ENCODE measurements at places on chromosomes 5 and 9.

DNA sequence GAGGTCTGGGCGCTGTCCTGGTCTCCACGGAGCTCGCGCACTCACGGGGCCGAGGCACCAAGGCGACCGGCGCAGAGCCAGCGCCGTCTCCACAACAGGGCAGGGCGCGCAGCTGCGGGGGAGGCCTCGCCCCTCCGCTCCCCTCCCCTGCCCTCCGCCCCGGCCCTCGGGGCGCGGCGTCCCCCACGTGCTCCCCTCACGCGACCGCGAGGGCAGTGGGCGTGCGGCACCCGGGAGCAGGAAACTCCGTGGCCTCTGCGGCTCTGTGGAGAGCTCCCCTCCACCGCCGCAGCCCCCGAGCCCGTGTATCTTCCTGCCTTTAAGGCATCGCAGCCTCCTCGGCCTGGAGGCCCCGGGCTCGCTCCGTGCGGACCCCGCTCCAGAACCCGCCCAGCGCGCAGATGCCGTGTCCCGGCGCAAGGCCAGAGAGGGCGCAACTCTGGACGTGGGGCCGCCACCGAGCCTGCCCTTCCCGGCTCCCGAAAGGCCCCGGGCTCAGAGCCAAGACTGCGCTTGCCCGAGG is 708 bp upstream of the TUBB4B start:
- DNase-seq: peak; percentile 43

DNA sequence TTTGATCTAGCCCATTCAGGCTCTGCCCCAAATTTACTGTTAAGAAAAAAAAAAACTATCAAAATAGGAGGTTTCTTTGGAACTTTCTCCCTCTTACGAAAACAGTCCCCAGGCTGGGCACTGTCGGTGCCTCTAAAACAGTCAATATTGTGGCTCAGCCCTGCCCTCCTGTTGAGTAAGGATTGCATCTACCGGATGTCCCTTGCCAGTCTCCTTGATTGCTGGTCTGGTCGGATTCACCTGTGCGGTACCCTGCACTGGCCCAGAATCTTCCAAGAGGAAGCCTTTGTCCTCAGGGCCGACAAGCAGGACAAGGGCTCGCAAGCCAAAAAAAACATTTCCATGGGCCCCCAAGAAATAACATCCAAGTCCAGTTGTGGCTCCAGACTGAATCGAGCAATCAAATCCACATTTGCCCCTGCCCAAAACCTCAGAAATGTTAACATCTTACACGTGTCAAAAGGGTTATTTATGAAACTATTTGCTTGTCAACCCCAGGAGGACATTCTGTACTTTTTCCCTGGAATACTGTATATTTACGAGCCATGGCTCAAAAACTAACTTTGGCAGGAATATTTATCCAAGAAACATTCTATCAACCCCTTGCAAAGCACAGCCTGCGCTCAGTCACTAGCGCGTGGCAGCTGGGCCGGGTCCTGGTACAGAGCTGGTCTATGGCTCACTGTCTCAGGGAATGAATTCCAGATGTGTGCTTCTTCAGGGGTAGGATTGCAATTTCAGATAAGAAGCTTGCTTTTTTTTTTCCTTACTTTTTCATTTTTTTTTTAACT is 129.2 kb upstream of the ADRA1B start:
- no peak for DNase-seq

DNA sequence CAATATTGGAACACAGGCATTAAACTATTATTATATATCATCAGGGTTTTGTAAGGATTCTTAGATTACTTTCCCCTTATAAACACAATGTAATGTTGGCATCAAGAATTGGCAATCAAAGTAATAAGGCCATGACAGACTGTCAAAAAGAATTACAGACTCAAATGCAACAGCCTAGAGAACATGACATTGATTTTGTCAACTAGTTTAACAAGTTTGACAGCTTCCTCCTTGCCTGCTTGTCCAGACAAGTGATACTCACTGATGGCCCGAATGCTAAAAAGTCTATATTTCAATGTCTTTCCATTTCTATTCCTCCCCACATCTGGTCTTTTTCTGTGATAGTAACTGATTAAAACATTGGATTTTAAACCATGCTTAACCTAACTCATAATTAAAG is 6.4 kb upstream of the ANKRD31 start:
- DNase-seq: no peak

- no peak for DNase-seq
Observed at GRCh38 chr9:4774209-4774608, 18.5 kb upstream of the RCL1 start.

GRCh38 chr9:6150483-6150882 is 65.1 kb upstream of the IL33 start:
- no peak for DNase-seq

- DNase-seq: no peak
Observed at GRCh38 chr5:130400091-130400490, 495.8 kb downstream of the CHSY3 start.

GRCh38 chr5:1541702-1542400 is 18.1 kb upstream of the LPCAT1 start:
- no peak for DNase-seq

DNA sequence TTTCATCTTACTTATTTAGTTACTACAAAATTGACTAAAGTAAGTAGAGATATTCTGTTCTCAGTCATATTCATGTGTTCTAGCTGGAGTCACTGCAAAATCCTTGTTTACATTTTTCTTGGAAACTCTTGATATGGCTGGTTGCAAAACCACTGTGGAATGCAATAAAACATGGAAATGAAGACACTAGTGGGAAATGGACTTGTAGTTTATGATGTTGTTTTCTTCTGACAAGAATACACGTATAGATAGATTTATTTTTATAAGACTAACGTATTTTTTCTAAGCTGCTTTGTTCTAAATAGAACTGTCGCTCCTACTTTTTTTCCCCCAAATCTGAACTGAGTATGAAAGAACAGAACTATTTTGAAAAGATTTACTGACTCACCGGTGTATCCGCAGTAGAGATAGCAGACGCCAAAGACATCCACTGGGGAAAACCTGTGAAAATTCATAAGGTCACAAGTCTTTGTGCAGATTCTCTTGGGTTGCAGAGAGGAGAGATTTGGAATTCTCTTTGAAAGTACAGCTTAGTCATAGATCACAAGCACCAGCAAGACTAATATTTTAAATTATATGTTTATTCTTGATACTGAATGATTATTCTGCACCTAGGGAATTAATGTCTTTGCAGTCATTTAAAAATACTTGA is 119.6 kb upstream of the TAF11L2 start:
- DNase-seq: no peak

GRCh38 chr5:34452170-34452828 is 203.8 kb upstream of the RAI14 start:
- DNase-seq: no peak

DNA sequence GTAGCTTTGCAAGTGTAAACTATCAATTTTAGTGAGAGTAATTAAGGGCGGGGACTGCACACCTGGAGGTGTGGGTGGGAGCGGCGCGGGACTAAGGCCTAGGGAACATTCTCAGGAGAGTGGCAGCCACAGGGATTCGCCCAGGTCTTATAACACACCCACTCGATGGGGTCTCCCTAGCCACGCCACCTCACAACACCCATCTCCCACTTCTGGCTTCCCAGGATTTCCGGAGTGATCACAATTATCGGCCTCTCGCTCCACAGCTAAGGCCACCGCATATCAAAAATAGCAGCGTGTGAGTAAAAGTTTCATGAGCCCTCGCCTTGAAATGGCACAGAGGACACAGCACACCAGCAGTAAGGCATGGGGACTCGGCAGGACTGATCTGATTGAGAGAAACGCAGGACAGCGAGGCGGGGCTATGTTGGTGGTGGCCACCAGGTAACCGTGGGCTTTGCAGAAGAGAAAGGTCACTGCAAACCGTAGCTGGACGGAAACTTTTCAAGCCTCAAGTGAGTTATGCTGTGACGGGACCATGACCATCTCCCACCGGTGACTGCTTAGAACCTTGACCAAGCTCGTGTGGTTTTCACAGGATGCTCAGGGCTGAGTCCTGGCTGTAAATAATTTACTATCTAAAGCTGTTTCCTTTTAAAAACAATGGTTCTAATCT is 1.1 kb upstream of the LPAR1 start:
- no peak for DNase-seq

GRCh38 chr9:107276966-107277710 is 5.9 kb upstream of the RAD23B start:
- DNase-seq: no peak

DNA sequence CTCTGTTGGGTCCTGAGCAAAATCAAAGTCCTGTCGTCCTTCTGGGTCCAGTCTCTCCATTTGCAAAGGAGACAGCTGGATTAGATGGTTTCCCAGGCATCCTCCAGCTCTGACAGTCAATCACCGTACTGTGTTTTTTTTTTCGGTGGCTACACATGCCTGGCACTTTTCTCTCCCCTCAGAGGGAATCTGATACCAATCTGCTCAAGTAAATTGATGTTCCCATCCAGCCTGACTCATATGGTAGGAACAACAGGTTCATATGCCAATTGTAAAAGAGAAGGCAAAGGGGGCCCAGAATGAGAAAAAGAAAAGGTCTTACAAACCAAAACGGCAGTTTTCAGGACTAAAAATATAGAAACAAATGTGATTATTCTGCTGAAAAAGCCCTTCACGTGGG is 1.2 kb downstream of the FBXO10 start:
- DNase-seq: no peak

- DNase-seq: no peak
Observed at GRCh38 chr5:82352146-82352791, 74.1 kb upstream of the RPS23 start.

Data from NCI-H1436 (cell line).